NCI-H1105 (cell line): ENCODE measurements at places on chromosomes 6 and 20.
A peak's percentile ranks its signal among the peaks of the same experiment; 100 is the strongest.

DNA sequence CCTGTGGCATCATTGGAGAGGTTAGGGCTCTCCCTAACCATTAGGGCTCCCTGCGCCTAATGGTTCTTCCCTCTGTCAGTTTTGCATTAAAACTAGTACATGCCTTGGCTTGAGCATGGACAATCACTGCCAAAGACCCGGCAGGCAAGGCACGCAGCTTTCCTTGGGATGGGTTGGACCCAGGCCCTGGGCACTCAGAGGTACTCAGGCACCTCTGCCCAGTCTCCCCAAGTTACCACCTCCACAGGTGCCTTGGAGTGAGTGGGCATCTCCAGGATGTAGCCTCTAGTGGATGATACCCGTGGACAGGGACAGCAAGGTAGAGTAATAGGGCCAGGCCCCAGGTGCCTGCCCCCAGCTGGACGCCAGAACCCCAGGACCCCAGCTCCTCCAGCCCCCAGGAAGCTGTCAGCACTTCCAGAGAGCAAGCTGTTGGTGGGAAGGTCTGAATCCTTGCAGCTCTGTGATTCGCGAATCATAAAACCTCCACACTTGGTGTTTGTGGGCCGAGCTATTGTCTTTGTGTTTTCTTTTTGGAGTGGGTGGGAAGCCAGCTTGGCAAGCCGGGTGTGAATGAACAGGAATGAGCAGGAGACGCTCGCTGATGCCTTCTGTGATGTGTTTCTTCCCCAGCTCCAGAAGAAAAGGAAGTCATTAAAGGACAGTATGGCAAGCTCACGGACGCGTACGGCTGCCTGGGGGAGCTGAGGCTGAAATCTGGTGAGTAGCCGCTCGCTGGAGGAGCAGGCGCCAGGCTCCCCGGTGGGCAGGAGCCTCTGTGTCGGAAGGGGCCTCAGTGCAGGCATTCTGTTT lies 35.1 kb downstream of the SYNJ2 start:
- no peak for DNase-seq

- DNase-seq: no peak
Measured at GRCh38 chr6:37005061-37005810, at the start of gene FGD2. Gene FGD2 (plus strand): TSS chr6:37005655. CDS start chr6:37005818, 163 bp downstream.

- no peak for DNase-seq
Measured at GRCh38 chr6:20129290-20130088, 82.8 kb downstream of the MBOAT1 start.

- DNase-seq: no peak
Measured at GRCh38 chr20:61119794-61120410, 132.2 kb upstream of the CDH4 start.

DNA sequence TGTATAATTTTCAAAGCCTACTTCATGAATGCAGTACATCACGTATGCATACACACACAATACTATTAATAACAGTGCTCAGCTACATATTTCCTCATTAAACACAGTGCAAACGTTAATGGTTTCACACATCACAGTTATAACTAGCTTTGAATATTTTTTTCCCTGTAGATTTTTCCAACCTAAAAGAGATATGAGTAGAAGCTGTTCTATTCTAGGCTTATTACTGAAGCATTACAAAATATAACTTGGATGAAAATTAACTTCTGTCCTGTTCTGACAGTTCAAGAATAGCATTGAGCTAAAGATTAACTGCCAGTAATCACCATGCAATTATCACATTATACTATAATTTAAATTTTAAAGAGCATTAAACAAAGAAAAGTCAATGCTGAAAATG lies 6.2 kb downstream of the LMBRD1 start:
- no peak for DNase-seq

GRCh38 chr6:110681543-110682459 lies 133.5 kb downstream of the CDK19 start:
- DNase-seq: peak; percentile 31

DNA sequence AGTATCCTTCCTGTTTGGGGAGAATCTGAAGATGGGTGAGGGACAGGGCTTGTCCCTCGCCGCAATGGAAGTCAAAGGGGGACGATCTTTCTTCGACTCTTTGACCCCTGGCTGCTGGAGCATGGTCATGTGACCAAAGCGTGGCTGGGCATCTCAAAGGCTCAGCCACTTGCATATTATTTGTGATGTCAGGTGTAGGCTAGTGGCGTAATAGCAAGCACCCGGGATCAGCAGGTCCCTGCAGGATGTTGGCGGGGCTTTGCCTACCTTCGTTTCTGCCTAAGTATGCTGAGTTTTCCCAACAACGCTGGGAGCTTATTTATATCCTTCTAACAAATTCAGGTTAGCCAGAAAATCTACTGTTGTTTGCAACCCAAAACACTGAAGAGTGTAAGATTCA lies 50.3 kb upstream of the IL20RA start:
- no peak for DNase-seq

DNA sequence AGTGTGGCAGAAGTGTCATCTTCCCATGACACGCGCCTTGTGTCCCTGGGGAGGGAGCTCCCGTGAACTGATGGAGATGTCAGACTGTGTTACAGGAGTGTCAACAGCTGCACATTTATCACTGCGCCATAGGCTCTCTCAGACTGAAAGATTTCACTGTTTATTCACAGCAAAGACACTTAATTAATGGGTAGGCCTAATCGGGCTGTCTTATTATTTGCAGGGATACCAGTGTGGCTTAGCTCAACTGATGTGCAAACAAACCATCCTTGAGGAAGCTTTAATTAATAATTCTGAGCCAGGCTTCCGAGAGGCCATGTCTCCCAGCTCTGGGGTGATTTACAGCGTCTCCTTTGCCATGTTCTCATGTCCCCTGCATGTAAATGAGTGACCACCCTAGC lies 771.0 kb downstream of the QKI start:
- peak; percentile 81 for DNase-seq

DNA sequence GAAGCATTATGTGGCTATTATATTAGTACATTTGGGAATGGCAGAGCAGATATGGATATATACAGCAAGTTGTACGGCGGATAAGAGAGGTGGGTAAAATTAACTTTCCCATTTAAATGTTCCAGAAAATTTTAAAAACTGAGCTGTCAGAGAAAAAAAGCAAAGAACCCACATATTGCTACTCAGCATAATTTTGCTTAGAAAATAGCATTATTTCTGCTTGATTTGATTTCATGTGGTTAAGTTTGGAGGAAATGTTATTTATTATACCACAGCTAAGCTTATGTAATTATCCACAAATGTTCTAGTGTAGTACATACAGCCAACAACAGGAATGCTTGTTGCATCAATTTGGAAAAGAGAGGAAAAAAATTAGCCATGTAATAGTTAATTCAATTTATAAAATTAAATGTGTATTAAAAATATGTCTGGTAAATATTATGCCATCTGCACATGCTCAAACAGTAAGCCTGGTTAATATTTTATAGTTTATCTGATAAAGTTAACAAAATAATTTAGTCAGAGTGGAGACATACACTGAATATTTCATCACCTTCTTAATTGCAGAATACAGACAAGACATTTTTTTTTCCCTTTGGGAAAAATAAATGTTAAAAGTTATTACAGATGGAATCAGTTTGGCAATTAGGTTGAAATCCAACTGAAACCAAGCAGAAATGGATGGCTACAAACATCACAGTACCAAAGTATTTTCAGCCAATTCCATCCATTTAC lies 172.1 kb upstream of the ID4 start:
- no peak for DNase-seq

DNA sequence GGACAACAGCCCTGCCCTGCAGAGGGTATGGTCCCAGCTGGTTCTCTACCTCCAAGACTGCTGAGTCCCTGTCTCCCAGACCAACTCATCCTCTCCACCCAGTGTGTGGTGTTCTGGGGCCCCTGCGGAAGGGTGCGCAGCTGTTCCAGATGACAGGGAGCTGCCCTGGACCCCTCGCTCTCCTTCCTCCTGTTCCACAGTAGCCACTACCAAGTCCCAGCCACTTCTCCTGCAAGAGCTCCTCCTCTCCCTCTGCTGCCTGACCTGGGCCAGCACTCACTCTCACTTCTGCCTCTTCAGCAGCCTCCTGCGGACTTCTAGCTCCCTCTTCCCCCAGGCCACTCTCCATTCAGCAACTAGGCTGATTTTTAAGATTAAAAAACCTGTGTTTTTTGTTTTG lies 40.1 kb upstream of the TMEM181 start:
- DNase-seq: no peak

DNA sequence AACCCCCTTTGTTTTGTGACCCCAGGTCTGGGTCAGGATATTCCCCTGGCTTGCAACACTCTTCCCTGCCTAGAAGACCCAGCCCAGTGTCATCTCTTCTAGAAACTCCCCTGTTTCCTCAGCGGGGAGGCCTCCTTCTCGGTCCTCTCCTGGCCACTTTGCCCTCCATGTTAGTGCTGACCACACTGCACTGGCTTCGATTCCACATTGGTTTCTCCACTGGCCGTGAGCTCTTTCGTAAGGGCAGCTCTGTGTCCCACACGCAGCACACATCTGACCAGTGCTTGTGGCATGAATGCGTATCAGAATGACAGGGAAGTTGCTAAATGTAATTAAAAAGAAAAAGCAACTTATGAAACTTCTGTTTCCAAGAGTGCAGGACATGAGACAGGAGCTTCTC lies 49.4 kb upstream of the FNDC1 start:
- DNase-seq: no peak

- no peak for DNase-seq
Measured at GRCh38 chr6:37673436-37673835, 24.2 kb downstream of the MDGA1 start.

DNA sequence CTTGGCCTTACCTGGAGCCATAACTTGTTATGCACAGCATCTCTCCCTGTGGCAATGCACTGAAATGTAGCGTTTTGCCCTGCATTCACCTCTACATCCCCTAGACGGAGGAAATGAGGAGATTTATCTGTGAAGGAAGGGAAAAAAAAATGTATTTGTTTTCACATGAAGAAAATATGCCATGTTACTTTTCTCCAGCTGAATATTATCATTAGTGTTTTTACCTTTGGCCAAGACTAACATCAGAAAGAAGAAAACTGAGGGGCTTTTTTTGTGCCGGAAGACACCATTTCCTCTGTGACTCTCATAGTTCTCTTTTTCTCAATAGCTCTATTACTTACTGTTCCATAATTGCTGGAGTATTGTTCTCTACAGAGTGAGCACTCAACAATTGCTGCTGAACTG lies 280.4 kb downstream of the PTPRK start:
- DNase-seq: no peak

GRCh38 chr6:52125139-52125538 lies 37.7 kb upstream of the PKHD1 start:
- DNase-seq: no peak

GRCh38 chr6:42350911-42351310 lies 100.8 kb downstream of the TRERF1 start:
- DNase-seq: no peak

GRCh38 chr6:135212935-135213334 lies 31.8 kb downstream of the MYB start:
- no peak for DNase-seq

DNA sequence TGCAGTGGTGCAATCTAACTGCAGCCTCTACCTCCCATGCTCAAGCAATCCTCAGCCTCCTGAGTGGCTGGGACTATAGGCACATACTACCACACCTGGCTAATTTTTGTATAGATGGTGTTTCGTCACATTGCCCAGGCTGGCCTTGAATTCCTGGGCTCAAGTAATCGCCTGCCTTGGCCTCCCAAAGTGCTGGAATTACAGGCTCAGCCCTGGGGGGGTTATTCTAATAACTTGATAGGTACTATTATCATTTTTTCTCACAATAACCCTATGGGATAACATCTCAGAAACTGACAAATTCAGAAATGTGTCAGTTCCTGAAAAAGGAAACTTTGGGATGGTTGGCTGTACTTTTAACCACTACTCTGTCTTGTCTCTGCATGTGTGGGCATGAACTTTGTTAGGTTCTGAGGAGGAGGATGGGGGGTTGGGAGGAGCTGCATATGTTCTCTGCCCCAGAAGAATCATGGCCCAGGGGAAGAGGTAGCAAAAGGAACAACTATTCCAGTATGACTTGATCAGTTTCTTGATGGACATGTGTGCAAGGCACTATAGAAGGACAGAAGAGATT lies 169.9 kb downstream of the CARMIL1 start:
- no peak for DNase-seq

DNA sequence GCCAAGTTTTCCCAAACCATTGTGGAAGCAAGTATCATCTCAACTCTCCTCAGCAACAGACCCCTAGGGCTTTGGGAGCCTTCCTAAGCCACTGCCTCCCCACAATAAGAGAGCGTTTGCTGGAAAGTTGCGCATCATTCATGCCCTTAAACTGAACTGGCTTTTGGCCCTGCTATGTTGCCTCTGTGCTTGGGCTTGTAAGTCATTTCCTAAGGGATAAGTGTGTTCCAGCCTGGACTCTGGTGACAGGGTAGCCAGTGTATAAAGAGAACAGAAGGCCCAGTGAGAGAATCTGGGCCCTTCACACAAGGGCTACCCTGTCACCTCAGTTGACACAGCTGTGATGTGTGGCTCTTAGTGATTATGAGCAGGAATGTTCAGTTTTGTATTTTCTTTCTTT lies 77.8 kb downstream of the COL9A1 start:
- no peak for DNase-seq

DNA sequence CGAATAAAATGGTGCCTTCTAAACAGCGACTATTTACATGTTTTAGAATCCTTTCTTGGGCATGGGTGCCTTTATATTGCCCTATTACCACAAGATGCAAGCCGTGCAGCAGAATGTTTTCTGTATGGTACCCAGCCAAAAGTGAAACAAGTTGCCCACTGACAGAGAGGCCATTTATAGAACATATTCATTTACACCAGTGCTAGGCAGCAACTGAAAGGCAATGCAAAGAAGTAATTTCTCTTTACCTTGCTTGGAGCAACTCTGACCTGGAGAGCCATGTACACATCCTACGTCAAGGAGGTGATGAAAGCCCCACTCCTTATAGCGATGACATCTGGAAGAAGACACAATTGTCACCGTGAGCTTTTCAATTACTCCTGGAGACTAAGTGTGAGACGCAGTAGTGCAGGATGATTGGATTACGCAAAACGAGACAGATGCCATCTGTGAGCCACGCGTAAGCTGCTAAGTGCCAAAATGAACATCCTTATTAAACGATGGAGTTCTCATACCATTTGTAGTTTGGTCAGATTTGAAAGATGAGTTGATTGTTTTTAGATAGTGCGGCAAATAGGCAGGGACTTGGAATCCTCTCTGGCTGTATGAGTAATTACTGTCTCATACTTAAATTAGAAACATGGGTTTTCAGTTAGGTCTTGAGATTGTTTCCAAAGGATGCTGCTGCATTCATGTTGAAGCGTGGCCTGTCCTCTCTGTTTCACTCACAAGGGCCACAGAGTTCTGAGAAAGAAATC lies at the start of gene TMEM244:
TMEM244 (minus strand) TSS at position 408 of the 758 bp plus-strand sequence; CDS start at position 281, 127 bp downstream.
- no peak for DNase-seq

DNA sequence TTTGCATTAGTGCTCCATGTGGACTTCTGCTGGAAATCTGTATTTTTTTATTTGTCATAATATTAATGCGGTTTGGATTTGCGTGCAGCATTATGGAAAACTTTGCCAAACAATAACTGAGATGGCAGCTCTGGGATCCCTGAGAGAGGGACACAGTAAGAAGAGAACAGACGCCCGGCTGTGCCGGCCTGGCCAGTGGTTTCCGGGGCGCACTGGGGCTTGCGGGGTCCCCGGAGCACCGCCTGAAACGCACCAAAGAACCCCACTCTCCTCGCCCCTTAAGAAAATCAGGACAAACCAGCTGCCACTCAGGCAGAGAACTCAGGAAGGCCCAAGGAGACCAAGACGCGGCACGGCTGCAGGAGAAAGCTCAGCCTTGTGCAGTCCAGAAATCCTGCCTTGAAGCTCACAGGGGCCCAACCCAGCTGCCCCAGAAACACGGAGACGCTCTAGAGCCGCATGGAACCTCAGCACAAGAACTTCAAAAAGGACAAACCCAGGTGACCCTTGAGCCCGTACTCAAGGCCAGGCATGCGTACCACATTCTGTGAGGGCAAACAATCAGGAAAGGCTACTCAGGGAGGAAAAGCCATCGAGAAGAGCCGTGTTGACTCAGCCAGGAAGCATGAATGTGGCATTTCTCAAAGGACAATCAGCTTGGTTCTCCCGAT lies 226.5 kb upstream of the CDYL start:
- no peak for DNase-seq
